Activated CD8-positive, alpha-beta T cell treated with anti-CD3 and anti-CD28 coated beads for 36 hours (primary cell): ENCODE measurements at places on chromosomes 4 and X.

DNA sequence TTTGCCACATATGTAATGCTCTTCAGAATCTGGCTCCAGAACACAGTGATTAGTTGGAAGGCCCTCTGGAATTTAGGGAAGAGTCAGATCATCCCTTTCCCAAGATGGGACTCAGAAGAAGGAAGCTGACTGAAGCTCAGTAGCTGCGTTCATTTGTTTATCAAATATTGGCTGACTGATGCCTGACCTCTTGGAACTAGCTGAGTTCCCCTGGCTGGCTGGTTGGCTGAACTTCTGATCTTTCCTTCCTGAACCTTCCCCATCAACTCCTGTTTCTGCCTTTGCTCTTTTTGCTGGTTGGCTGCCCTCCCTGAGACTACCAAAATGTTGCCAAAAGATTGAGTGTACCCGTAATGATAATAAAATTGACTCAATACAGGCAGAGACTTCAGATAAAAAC is 866.5 kb upstream of the INTU start:
- no peak for DNase-seq

DNA sequence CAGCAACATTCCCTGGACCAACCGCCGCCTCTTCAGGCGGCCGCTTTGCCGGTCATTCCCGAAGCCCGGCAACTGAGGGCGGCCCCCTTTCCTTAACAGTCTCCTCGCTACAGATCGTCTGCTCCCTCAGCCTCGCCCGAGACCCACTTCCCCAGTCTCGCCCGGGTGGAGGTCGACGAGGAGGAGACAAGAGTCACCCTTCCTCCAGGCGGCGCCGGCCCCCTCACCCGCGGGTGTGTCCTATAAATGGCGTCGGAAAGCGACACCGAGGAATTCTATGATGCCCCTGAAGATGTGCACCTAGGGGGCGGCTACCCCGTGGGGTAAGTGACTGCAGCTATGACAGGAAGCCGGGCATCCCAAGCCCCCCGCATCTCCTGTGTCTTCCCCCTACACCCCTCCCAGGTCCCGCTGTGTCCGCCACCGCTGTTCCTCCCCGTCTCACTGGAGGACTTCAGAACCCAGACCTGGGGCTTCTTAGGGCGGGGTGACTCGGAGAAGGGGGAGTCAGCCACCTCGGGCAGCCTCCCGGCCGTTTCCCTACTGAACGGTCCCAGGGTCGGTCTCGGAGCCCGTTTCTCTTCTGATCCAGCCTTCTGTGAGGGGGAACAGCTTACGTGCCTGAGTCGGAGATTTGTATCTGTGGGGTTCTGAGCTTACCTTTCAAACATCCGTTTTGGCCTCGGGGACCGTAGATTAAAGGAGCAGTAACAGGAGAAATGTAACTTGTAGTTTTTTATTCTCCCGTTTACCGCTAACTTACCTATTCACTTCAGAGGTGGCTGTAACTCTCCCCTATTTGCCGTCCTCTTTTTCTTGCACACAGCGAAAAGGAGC is 570 bp downstream of the WDR44 start:
- peak; percentile 62 for DNase-seq

DNA sequence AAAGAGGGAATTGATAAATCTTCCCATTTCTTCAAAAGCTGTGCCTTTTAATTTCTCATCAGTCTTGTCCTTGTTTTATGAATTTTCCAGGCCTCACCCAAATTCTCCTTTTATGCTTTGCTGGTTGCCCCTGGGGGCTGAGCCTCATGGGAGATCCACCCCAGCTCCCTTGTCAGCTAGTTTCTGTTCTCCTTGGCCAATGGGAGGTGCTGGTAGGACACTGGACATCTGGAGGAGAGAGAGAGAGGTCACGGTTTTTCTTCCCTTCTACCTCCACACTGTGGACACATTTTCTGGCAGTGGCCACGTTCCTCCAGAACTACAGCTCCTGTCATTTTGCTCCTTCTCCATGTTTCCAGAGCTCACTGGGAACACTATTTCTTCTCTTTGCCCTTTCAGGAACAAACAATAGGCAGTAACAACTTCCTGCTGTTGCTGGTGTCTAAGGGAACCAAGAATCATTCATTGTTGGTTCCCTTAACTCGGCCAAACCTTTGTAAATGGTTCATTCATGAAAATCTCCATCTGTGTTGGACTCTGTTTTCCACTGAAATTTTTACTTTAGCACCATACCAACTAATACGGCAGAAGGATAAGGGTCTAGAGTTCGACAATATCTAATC is 334.5 kb downstream of the GPAT3 start:
- DNase-seq, result no peak

DNA sequence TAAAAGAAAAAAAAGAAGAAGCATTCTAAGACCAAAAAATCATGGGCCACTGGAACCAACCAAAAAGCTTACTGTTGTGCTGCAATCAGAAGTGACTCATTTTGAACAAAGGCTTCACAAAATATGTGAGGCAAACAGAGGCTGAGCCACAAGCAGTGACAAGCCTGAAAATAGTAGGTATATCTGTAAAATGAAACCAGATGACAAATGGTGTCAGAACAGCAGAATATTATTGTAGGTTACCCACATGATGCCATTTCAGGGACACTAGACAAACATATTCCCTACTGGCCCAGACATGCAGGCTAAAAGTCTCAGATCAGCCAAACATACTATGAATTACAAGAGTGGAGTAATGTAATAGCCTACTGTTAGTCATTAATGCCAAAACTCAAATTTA is 1301.8 kb upstream of the DIAPH2 start:
- DNase-seq, result no peak

- no peak for DNase-seq
Observed at GRCh38 chrX:8191022-8191421, 20.0 kb upstream of the VCX2 start.

DNA sequence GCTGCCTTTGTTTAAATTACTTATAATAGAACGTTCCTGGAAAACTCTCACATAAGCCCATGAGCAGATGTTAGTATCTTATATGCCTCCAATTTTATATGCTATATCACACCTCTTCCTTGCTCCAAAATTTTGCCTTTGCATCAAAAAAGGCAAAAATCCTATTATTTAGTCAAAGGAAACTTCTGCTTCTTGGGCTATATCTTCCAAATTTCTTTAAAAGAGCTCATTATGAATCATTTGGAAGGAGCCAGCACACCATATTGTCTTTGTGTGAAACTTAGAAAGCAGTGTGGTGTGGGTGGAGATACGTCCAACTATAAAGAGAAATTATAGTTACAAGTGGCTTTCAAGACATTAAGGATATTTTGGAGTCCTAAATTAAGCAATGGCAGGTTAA is 35.7 kb downstream of the NHS start:
- DNase-seq, result no peak

DNA sequence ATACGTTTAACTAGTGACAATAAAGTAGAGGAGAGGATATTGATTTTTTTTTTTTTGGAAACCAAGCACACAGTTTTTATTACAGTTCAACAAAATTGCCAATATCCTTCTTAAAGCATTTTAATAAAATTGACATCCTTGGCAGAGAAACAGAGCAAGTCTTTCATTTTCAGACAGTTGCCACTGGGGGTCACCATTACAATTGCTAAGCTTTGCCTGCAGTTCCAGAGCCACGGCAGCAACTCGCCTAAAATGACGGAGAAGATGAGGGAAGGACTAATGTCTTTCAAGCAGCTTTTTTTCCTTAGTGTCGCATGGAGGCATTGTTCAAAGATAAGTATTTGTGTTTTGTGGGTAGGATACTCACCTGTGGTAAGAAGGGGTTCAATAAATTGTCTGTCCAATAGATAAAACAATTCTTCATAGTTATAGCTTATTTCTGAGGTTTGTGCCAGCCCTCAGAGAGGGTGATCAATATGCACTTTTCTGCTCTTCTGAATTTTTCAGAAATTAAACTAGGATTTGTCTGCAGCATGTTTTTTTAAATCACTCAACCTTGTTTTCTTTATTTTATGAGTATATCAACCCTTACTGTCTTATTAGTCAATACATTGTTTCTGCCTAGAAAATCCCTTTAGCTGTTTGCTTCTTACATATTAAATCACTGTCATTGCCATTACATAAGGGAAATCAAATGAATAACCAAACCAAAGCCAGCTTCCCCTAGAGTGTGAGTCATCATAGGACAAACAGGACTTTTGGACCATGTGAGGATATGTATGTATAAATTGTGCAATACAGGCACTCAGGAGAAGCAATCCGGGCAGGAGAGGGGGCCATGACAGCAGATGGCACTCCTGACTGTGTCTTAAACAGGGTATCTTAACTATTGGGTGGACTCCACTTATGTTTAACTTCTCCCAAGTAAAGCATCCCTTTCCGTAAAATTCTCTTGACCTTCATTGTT is 508.1 kb upstream of the ARX start:
- no peak for DNase-seq

GRCh38 chrX:123489011-123489410 is 243.8 kb downstream of the THOC2 start:
- DNase-seq, result no peak

DNA sequence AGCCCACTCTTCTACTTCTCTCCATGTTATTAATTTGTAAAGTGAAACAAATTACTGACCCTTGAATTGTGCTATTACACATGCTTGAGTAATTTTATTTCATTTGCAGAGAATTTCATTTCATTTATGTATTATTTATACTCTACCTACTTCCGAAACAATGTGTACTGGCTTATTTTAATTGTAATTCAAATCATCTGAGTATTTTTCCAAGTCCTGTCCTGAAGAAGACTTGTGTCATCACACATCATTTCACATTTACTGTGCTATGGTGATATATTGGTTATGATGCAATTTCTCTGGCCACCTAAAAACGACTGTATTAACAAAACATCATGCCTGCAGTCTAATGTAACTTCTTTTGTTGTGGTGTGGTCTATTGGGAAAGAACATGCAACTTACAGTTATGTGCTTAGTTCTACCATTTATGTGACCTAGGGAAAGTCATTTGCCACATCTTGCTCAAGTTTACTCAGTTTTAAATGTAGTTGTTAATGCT is 384.5 kb downstream of the RPA4 start:
- DNase-seq, result no peak

- DNase-seq, result peak; percentile 86
Observed at GRCh38 chrX:24479924-24480323, 14.8 kb downstream of the PDK3 start.

GRCh38 chr4:118969359-118969758 is 80.7 kb downstream of the SYNPO2 start:
- DNase-seq, result peak; percentile 12

GRCh38 chr4:184662236-184662635 is 12.7 kb downstream of the PRIMPOL start:
- DNase-seq, result no peak

DNA sequence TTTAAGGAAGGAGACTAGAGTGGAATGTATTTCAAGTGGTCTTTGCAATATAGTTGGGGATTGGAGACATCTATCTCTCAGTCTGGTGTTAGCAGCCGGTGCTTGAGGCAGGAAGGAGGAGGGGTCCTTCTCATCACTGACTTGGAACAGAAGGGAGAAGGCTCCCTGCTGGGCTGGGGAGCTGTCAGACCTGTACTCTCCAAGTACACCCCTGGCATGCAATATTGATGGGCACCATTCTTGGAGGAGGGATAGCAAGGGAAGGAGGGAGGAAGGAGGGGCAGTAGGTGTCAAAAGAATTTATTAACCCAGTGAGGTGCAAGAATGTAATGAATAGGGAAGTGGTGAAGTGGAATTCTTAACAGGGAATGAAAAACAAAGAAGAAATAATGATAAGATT is 338.8 kb downstream of the UNC5C start:
- no peak for DNase-seq

DNA sequence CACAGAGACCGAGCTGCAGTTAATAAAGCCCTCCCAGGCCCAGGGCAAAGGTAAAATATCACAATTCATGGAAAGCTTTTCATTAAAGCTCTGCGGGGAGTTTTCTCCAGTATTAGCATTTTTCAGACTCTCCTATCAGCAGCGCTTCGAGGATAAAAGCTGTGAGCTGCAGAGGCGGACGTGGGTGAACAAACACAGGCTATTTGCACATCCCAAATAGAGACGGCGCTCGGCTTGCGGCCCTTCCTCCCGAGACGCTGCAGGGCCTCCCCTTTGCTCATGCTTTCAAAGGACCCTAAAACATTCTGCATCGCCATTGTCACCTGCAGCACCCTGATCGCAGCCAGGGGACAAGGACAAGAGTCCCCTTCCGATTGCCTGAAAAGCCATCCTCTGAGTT is 97.3 kb downstream of the SORCS2 start:
- no peak for DNase-seq

GRCh38 chrX:130267956-130268448 is 697 bp downstream of the ZNF280C start:
- no peak for DNase-seq

- no peak for DNase-seq
Observed at GRCh38 chr4:85050736-85051135, 84.2 kb upstream of the WDFY3 start.

GRCh38 chr4:154590329-154591006 is at the start of gene FGA:
Gene FGA (minus strand): TSS chr4:154590742. CDS start chr4:154590687, 55 bp downstream.
- no peak for DNase-seq

DNA sequence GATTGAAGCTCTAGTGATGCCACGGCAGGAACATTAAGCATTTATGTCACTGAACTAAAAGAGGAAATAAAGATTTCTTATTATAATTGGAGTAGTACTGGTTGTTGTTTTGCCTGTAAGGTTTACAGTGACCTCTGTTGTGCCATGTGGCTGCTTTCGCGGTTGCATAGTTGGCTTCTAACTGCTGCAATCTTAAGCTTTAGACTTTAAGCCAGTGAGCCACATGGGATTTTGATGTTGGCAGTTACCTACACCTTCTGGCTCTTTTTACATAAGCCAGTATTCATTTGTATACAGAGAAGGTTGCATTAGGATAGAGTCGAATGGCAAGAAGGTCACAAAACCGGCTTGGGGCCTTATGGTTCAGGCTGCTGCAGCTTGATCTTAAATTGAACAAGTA is 1311.6 kb downstream of the RAPGEF2 start:
- no peak for DNase-seq

GRCh38 chr4:36322921-36323354 is 41.5 kb downstream of the DTHD1 start:
- peak; percentile 67 for DNase-seq

DNA sequence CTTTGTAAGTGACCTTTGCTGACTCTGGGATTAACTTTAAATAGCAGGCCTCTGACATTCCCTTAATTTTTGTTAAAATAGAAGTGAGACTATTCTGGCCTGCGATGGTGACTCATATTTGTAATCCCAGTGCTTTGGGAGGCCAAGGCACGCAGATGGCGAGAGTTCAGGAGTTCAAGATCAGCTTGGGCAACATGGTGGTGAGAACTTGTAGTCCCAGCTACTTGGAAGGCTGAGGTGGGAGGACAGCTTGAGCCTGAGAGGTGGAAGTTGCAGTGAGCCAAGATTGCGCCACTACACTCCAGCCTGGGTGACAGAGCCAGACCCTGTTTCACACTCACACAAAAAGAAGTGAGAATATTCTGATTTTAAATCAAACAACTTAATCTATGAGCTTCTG is 27.3 kb downstream of the ZNF330 start:
- DNase-seq, result no peak

DNA sequence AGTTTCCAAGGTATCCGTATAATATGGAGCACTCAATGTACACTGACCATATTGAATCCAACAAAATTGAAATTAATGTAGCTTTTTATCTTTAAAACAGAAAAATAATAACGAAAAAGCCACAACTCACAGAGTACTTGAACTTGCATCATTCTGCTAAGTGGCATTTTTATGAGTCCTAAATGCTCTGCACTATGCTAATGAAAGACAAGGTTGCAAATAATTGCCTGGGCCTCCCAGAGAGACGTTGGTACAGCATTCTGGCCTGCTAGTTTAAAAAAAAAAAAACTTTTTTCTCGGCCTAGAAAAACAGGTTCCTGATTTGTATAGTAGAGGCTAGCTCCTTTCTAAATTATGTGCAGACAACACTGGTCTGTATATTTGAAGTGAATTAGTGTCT is 4.3 kb upstream of the FAM9B start:
- DNase-seq, result no peak
